ENCODE measurements at places on chromosomes 5 and 9. TPM values are rescaled to one million over a fixed set of nuclear protein-coding genes. Genes with fewer than 3 reads are reported as not detected.

DNA sequence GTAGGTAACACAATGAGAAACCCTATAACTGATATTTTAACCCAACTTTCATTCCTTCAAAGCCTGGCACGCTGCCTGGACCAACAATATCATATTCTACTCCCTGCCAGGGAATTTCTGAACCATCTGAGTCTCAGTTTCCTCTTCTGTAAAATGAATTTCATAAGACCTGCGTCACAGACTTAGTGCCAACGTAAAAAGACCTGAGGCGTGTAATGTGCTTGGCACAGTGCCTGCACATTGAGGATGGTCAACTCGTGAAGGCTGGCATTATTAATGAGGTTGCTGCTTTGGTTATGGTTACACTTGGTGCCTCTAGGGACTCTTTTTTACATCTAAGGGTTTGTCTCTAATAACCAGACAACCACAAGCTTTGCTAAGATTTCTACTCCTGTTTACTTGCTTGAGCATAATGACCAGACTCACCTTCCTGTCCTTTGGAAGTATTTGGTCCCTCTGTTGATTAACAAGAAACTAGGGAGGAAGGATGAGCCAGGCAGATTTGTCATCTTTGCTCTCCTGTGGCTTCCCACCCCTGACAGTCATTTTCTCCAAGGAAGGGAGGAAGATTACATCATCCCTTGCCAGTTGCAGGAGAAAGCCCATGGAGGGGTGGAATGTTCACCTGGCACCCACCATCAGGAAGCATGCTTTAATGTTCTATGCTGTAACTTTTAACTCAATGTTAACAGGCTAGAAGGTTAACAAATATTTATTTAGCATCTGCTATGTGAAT lies 79.0 kb downstream of the PAPPA start:
- peaks cover 18% of the 10 kb centered on the region for H3K4me1 ChIP-seq
- DNase-seq, result peak; percentile 38
- H3K36me3 ChIP-seq, result peaks cover 48% of the 10 kb centered on the region

DNA sequence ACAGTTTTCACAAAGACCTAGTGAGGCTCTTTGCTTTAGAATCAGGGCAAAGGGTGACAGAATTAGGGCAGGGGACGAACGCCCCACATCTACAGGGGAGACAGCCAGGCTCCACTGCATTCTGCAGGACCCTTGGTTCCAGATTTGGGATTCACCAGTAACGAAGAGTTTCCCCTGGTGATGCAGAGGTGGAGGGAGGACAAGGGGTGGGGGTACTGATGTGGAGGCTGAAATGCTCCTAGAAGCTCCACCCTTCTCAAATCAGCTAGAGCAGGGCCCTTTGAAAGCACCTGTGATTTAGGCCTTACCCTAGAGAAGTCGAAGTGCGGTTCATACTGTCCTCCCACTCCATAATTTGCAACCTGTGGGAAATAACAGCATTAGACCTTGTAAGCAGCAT lies 29.1 kb downstream of the P4HA2 start:
- no peak overlapping the region for H3K27ac ChIP-seq
- no peak overlapping the region for H3K4me3 ChIP-seq
- H3K36me3 ChIP-seq, result peaks cover 65% of the 10 kb centered on the region

DNA sequence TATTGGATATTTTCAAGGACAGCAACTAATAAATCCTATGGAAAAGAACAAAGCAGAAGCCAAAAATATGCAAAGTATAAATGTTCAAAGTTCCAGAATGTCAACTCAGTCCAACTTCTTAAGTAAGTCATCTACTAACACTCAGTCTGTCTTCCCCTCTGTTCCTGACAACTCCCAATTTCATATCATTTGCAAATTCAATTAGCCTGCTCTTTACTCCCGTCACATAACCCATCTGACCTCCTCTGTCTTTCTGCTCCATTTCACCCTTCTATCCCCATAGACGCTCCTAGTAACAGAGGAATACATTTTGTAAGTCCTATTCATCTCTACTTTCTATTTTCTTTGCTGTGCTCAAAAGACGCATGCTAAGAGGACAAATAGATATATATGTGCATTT lies 659.8 kb upstream of the MEF2C start:
- no peaks in the 10 kb centered on the region for H3K4me1 ChIP-seq
- no peaks in the 10 kb centered on the region for H3K27me3 ChIP-seq
- H3K4me3 ChIP-seq, result no peak overlapping the region

DNA sequence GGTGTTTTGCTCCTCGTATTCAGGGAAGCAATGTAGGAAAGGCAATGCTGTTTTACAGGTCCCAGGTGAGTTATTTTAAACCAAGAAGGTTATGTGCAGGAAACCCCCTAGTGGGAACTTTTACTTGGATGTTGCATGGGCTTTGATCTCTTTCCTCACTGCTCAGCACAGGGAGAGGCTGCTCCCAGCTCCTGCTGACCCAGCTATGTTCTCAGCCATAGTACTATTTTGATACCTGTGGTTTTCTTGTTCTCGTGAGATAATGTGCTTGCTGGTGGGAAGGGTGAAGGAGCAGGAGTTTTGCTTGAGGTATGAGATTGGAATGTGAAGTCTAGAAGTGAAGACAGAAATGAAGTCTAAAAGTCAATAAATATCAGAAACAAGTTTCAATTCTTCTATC lies 265.6 kb upstream of the FBXL7 start:
- no peak overlapping the region for H3K4me3 ChIP-seq
- H3K4me1 ChIP-seq, result 0 out of 2 replicates have a peak, but pooled peaks cover 1% of the 10 kb centered on the region
- no peaks in the 10 kb centered on the region for H3K27me3 ChIP-seq
- no peak overlapping the region for H3K27ac ChIP-seq
- no peaks in the 10 kb centered on the region for H3K36me3 ChIP-seq

DNA sequence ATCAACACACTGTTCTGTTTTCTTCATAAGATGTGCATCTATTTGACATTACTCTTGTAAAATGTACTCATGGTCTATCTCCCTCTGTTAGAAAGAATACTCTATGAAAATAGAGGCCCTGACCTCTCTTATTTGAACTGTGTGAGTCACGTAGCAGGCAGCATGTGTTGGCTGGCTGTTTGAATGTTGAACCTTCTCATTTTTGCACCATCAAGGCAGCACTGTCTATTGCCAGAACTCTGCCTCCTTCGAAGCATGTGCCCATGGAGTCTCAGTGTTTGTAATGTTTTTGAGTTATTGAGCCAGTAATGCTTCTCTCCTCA lies 144.4 kb downstream of the ALDH1A1 start:
- DNase-seq, result no peak
- H3K4me1 ChIP-seq, result no peaks in the 10 kb centered on the region
- H3K27me3 ChIP-seq, result no peaks in the 10 kb centered on the region
- H3K4me3 ChIP-seq, result no peak overlapping the region

GRCh38 chr5:90134381-90134780 lies 275.2 kb downstream of the CETN3 start:
- H3K27ac ChIP-seq, result no peak overlapping the region
- H3K4me1 ChIP-seq, result no peaks in the 10 kb centered on the region
- H3K36me3 ChIP-seq, result no peaks in the 10 kb centered on the region
- H3K4me3 ChIP-seq, result no peak overlapping the region

DNA sequence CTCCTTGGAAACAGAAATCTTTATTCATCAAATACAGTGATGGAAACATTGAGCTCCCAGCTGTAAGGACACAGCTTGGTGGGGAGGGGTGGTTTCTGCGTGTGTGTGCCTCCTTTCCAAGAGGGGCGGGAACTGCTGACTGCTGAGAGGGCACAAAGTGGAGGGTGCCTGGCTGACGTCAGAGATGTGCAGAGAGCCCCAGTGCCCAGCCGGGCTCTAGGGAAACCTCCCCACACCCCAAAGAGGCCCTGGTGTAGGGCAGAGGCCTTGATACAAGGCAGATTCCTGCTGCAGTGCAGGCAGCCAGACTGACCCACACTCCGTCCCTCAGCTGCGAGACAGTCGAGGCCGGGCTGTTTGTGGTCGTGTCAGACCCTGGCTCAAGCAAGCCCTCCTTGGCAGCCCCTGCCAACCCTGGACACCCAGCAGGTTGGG lies 191.0 kb downstream of the CACNA1B start:
- DNase-seq, result no peak
- no peak overlapping the region for H3K4me3 ChIP-seq
- no peak overlapping the region for H3K27ac ChIP-seq
- H3K36me3 ChIP-seq, result no peaks in the 10 kb centered on the region

GRCh38 chr9:71924576-71924975 lies 13.1 kb downstream of the C9orf85 start:
- DNase-seq, result no peak
- H3K36me3 ChIP-seq, result no peaks in the 10 kb centered on the region
- H3K4me3 ChIP-seq, result no peak overlapping the region
- no peak overlapping the region for H3K27ac ChIP-seq

DNA sequence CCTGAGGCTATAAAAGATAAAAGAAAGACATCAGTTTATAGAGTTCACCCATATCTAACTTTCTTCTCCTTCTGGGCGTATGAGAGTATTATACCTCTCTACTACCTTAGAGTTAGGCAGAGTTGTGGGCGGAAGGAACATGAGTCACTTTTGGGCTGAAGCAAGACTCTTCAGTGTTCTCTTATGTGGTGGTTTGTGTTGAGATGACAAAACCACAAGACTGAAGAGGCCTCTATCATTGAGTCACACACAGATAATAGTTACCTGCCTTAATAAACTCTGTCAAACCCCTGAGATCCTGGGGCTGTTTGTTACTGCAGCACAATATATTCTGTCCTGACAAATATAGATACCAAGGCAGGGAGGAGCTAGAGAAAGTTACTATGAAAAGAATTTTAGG lies 184.2 kb downstream of the EFNA5 start:
- H3K27ac ChIP-seq, result no peak overlapping the region
- H3K4me3 ChIP-seq, result no peak overlapping the region
- no peaks in the 10 kb centered on the region for H3K27me3 ChIP-seq
- peak; percentile 59 for DNase-seq

- no peaks in the 10 kb centered on the region for H3K27me3 ChIP-seq
- DNase-seq, result no peak
- no peaks in the 10 kb centered on the region for H3K36me3 ChIP-seq
- H3K4me1 ChIP-seq, result peaks cover 4% of the 10 kb centered on the region
Observed at GRCh38 chr9:18608371-18608770, 134.4 kb downstream of the ADAMTSL1 start.

DNA sequence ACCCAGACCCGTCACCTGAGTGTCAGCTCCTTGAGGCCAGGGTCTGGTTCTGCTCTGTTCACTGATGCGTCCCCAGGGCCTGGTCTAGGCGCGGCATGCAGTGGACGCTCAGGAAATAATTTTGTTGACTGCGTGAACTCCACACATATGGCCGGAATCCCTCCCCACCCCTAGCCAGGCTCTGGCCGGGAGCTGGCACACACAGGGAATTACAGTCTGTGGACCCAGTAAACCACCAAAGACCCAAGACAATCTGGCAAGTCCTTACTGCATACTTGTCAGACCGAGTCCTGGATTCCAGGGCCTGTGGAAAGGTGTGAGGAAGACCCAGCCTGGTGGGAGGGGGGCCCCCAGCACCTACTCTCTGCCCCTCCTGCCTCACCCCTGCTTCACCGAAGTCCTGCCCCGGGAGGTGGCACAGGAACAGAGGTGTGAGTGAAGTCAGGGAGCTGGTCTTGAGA lies 113.0 kb upstream of the IER5L start:
- H3K4me3 ChIP-seq, result no peak overlapping the region
- no peaks in the 10 kb centered on the region for H3K36me3 ChIP-seq
- no peak overlapping the region for H3K27ac ChIP-seq
- peaks cover 2% of the 10 kb centered on the region for H3K27me3 ChIP-seq

DNA sequence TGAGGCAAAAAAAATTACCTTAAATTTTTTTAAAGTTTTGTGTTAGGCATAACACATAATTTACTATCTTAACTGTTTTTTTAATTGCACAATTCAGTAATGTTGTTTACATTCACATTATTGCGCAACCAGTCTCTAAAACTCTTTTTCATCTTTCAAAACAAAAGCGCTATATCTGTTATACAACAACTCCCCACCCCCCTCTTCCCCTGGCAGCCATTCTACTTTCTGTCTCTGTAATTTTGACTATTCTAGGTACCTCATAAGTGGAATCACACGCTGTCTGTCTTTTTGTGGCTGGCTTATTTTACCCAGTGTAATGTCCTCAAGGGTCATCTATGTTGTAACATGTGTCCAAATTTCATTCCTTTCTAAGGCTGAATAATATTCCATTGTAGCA lies 241.5 kb upstream of the DMRT1 start:
- no peak for DNase-seq
- H3K4me3 ChIP-seq, result no peak overlapping the region
- no peaks in the 10 kb centered on the region for H3K36me3 ChIP-seq
- H3K27me3 ChIP-seq, result peaks cover 8% of the 10 kb centered on the region
- H3K4me1 ChIP-seq, result no peaks in the 10 kb centered on the region

- H3K4me1 ChIP-seq, result no peaks in the 10 kb centered on the region
- no peak overlapping the region for H3K4me3 ChIP-seq
- no peak overlapping the region for H3K27ac ChIP-seq
Observed at GRCh38 chr5:135671966-135672365, 93.2 kb upstream of the CXCL14 start.

DNA sequence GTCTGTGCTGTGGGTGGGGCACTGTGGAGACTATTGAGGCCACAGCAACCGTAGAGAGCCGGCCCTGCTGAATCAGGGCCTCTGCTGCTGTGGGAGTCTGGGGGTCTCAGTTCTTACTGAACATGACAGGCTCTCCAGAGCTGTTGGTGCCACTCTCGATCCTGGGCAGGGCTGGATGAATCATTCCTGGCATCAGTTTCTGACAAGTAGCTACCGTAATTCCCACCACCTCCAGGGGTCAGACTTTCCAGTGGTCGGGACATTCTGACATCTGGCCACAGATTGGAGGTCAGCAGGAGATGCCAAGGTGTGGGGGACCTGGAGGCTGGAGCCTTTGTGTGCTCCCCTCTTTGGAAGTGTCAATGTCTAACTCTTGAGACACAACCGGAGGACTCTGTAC lies 188.4 kb downstream of the IRX2 start:
- H3K36me3 ChIP-seq, result no peaks in the 10 kb centered on the region
- no peak overlapping the region for H3K27ac ChIP-seq
- H3K27me3 ChIP-seq, result no peaks in the 10 kb centered on the region
- no peak overlapping the region for H3K4me3 ChIP-seq

- peak overlapping the region; percentile 24 for H3K4me3 ChIP-seq
- DNase-seq, result peak; percentile 75
- 0 out of 2 replicates have a peak, but pooled peaks cover 2% of the 10 kb centered on the region for H3K27me3 ChIP-seq
- no peaks in the 10 kb centered on the region for H3K36me3 ChIP-seq
- no peaks in the 10 kb centered on the region for H3K4me1 ChIP-seq
Observed at GRCh38 chr9:19456996-19457692, 48.3 kb downstream of the ACER2 start.

- no peak overlapping the region for H3K4me3 ChIP-seq
- H3K27ac ChIP-seq, result no peak overlapping the region
- no peak for DNase-seq
Observed at GRCh38 chr5:39598661-39599248, 174.0 kb upstream of the DAB2 start.

GRCh38 chr9:14869671-14870070 lies 40.6 kb downstream of the FREM1 start:
- H3K36me3 ChIP-seq, result no peaks in the 10 kb centered on the region
- H3K27ac ChIP-seq, result no peak overlapping the region
- H3K27me3 ChIP-seq, result no peaks in the 10 kb centered on the region
- no peak for DNase-seq
- no peak overlapping the region for H3K4me3 ChIP-seq
- no peaks in the 10 kb centered on the region for H3K4me1 ChIP-seq

FOXD4L6 gene
- not detected for total RNA-seq

SLC24A2 gene
- not detected for total RNA-seq

FAM153A gene
- total RNA-seq, result not detected

LURAP1L gene
- total RNA-seq, result 6.1 TPM

KCNV2 gene
- not detected for total RNA-seq

IRGM gene
- not detected for total RNA-seq

All from IMR-90 (cell line).